ENCODE measurements at places on chromosomes 1 and 21. TPM values are rescaled to one million over a fixed set of nuclear protein-coding genes. Genes with fewer than 3 reads are reported as not detected.

- H3K27ac ChIP-seq: no peak overlapping the region
- no peaks in the 10 kb centered on the region for H3K27me3 ChIP-seq
- H3K36me3 ChIP-seq: no peaks in the 10 kb centered on the region
- peaks cover 17% of the 10 kb centered on the region for H3K4me1 ChIP-seq
- peak; percentile 7 for DNase-seq
- no peak overlapping the region for H3K4me3 ChIP-seq
Observed at GRCh38 chr1:227883073-227883520, 64.6 kb downstream of the WNT9A start.

DNA sequence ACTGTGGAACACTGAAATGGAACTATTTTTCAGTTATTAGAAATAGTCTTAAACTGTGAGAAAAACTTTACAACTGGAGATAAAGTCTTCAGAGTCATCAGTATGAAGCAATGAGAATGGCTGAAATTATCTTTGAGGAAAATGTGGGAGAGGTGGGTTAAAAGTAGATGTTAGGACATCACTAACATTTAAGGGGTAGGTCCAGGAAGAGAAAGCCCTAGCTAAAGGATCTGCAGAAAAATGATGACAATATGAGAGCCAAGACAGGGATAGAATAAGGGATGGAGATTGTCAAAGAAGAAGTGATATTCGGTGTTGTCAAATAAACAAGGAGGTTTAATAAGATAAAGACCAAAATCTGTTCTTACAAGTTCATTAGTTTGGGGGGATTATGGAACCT, 123.3 kb upstream of the GPR52 start:
- H3K4me3 ChIP-seq: no peak overlapping the region
- H3K27me3 ChIP-seq: no peaks in the 10 kb centered on the region
- H3K27ac ChIP-seq: no peak overlapping the region
- H3K36me3 ChIP-seq: no peaks in the 10 kb centered on the region

DNA sequence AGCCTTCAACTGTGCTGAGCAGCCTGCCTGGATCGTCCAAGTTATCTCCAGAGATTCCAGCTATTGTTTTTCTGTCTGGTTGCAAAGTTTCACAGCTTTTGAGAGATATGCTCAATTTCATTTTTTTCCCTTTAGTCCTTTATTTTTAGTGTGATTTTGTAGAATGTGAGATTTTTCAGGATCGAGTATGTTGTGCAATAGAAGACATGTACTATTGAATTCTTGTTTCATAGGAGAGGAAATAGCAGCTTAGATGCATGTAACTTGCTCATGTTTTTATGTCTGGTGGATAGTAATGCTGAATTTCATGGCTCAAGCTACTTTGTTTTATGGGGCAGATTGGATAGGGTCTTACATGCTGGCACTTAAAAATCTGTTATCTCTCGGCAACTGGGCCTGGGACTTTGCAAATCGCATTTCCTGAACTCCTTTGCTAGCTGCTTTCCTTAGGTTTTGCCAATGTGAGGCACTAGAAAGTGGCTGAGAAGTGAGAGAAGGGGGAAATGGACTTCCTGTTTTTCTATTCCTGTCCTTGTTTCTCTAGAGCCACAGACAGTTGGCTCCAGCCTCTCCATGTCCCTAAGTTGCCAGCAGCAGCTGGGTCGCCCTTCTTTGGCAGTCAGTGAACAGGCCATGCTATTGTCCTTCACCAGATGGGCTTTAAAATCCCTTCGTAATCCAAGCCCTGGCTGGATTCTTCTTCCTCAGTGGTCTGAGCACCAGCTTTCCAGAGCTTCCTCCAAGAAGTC, 101.4 kb upstream of the PDE4B start:
- H3K27me3 ChIP-seq: no peaks in the 10 kb centered on the region
- H3K4me3 ChIP-seq: no peak overlapping the region
- H3K4me1 ChIP-seq: peaks cover 6% of the 10 kb centered on the region

DNA sequence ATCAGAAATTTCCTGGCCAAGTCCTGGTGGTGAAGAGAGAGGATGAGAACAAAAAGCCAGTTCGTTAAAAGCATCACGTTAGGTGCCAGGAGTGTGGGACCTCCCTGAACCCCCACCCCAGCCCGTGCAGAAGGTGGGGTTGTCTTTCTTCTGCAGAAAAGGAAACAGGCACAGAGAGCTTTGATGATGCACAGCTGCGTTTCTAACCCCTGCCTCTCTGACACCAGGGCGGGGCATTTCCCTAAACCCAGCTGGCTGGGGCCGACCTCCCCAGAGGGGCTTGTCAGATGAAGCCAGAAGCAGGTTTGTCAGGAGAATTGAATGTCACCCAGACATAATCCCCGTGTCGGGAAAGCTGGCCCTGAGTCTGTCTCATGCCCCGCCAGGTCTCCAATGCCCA, 189.3 kb upstream of the EDN2 start:
- peaks cover 9% of the 10 kb centered on the region for H3K4me1 ChIP-seq
- no peaks in the 10 kb centered on the region for H3K27me3 ChIP-seq
- DNase-seq: no peak
- no peak overlapping the region for H3K27ac ChIP-seq
- H3K36me3 ChIP-seq: no peaks in the 10 kb centered on the region

GRCh38 chr1:39047374-39048229, 21.5 kb downstream of the NDUFS5 start:
- no peaks in the 10 kb centered on the region for H3K36me3 ChIP-seq
- no peak overlapping the region for H3K4me3 ChIP-seq
- H3K27ac ChIP-seq: peak overlapping the region; percentile 33

- no peaks in the 10 kb centered on the region for H3K4me1 ChIP-seq
- H3K27me3 ChIP-seq: no peaks in the 10 kb centered on the region
- no peak overlapping the region for H3K4me3 ChIP-seq
- DNase-seq: no peak
- H3K36me3 ChIP-seq: no peaks in the 10 kb centered on the region
- H3K27ac ChIP-seq: no peak overlapping the region
Observed at GRCh38 chr1:221549815-221550214, 192.1 kb downstream of the DUSP10 start.

- H3K27me3 ChIP-seq: no peaks in the 10 kb centered on the region
- no peak overlapping the region for H3K27ac ChIP-seq
- H3K4me3 ChIP-seq: no peak overlapping the region
- no peaks in the 10 kb centered on the region for H3K36me3 ChIP-seq
- DNase-seq: no peak
- no peaks in the 10 kb centered on the region for H3K4me1 ChIP-seq
Observed at GRCh38 chr21:37489553-37489952, 123.0 kb downstream of the DYRK1A start.

DNA sequence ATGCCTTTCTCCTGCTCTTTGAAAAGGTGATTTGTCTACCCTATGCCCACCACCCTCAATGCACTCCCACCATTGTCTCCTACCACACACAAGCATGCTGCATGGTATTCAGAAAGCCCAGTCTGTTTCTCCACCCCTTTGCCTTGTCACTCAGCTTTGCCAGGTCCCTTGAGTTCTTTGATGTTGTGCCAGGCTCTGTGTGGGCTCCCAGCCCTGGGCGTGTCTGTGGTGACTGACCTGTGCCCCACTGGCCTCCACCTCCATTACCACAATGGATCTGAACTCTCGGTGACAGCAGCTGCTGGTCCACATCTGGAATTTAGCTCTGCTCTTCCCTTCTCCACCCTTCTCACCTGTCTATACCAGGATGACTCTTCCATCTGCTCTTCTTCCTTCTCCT, 34.9 kb downstream of the ATP2B4 start:
- H3K4me1 ChIP-seq: peaks cover 23% of the 10 kb centered on the region
- H3K27ac ChIP-seq: no peak overlapping the region
- H3K4me3 ChIP-seq: no peak overlapping the region

DNA sequence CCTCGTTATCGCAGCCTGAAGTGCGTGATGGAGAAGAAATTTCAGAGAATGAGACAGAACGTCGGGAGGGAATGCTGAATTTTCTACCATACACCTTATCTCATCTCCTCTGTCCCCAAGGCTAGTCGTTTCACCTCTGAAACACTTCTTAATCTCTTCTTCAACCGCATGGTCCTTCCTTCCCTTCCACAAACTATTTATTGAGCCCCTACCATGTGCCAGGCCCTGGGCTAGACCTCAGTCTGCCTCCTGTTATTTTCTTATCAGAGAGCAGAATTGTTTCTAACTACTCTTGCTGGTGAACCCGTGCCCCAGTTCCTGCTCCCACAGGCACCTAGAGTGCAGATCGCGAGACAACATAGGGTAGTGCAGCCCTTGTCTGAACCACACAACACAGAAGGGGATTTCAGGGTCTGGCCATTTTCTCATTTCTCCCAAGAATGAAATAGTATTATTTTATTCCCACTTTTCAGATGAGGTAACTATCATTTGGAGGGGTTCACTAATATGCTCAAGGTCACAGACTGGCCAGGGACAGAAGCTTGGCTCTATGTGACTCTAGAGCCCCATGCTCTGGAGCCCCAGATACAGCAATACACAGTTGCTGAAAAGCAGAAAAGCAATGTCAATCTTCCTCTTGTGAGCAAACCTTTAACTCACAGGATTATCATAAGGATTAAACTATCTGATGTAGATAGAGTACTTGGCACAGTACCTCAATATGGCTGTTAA, 598 bp upstream of the ADIPOR1 start:
- peak overlapping the region; percentile 96 for H3K4me3 ChIP-seq
- no peaks in the 10 kb centered on the region for H3K36me3 ChIP-seq
- DNase-seq: no peak

GRCh38 chr21:31658053-31658452, 1.4 kb upstream of the SOD1 start:
- no peak overlapping the region for H3K4me3 ChIP-seq
- peak; percentile 57 for DNase-seq
- no peak overlapping the region for H3K27ac ChIP-seq
- peaks cover 3% of the 10 kb centered on the region for H3K4me1 ChIP-seq
- H3K36me3 ChIP-seq: no peaks in the 10 kb centered on the region

DNA sequence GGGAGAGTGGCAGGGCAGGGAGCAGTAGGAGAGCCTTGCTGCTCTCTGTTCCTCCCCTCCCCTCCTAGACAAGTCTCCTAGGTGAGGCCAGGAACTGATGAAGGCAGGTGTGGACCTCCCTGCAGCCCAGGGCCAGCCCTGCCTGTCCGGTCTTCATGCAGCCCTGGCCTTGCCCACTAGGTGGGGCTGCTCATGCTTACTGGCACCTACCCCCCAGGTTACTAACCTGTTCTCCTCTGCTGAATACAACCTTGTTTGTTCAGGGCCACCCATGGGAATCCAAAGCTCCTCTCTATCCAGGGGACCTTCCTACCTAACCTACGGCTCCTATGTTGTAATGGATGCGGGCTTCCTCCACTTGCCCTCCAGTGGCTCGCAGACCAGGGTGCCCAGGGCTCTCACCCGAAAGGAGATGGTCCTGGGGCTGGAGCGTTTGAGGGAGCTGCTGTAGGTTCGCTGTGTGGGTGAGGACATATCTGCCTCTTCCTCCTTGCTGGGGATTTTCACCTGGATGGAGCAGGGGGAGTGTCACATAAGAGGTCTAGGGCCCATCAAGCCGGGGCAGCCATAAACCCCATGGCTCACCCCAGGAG, 7.9 kb upstream of the TNNT2 start:
- no peaks in the 10 kb centered on the region for H3K4me1 ChIP-seq
- no peak overlapping the region for H3K4me3 ChIP-seq
- H3K27me3 ChIP-seq: no peaks in the 10 kb centered on the region
- no peak overlapping the region for H3K27ac ChIP-seq

DNA sequence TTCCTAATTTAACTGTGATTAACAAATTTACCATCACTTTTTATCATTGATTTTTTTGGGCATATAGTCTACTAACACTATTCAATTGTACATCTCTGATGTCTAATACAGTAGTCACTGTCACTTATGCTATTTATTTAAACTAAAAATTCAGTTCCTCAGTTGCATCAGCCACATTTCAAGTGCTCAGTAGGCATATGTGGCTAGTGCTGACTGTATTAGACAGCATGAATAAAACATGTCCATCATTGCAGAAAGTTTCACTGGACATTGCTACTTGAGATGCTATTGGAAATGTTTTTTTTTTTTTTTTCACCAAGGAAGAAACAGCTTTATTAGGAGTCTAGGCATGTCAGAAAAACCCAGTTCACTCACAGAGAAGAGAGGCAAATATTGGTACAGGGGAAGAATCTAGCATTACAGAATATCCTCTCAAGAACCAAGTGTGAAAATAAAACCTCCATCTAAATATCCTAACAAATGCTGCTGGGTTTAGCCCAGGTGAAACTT, 108.1 kb upstream of the GNG4 start:
- H3K4me3 ChIP-seq: no peak overlapping the region
- no peaks in the 10 kb centered on the region for H3K36me3 ChIP-seq
- no peak for DNase-seq

DNA sequence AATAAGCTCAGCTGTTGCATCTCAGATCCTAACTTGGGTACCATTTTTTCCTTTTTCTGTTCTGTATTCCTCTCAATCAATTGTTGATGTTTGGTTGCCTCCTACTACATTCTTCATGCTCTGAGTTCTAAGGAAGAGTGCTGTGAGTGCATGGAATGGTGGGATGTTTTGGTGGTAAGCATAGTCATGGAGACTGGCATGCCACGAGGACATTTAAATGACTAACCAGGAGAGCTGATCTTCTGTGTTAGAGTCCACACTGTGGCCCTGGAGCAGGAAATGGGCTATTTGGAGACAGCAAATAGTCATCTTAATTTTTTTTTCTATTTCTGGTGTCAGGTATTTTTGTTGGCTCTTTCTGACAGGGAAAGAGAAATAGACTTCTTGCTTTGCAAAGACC, 69.5 kb upstream of the HSD17B7 start:
- no peaks in the 10 kb centered on the region for H3K4me1 ChIP-seq
- no peak overlapping the region for H3K27ac ChIP-seq
- H3K4me3 ChIP-seq: no peak overlapping the region
- no peaks in the 10 kb centered on the region for H3K36me3 ChIP-seq

DNA sequence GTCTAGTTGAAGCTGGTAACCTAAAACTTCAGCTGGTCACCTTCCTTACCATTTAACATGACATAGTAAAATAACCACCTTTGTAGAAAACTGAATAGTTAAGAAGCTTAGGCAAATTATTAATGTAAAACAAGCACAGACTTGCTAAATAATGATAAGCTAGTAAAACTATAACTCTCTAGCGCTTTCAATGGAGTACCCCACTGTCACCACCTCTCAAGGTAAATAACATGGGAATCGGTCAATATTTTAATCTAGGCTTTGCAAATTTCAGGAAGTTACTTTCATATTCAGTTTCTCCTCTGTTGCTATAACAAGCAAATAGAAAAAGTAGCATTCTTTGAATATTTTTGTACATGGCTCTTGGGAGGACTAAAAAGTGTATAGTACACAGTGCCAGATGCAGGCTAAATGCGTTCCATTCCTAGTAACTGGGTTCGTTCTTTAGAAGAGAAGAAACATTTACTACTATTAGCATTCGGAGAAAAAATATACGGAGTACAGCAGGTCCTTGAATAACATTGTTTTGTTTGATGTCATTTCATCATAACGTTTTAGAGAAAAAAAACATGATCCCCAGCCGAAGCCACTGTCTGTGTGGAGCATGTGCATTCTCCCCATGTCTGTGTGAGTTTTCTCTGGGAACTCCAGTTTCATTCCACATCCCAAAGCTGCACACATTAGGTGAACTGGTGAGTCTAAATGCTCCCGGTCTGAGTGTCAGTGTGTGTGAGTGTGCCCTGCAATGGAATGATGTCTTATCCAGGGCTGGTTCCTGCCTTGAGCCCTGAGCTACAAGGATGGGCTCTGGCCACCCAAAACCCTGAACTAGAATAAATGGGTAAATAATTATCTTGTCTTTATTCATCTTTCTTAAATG, 52.5 kb downstream of the EPRS1 start:
- H3K4me3 ChIP-seq: no peak overlapping the region
- H3K27ac ChIP-seq: no peak overlapping the region
- DNase-seq: no peak
- no peaks in the 10 kb centered on the region for H3K36me3 ChIP-seq

PLA2G5 gene
- 17.6 TPM for polyA plus RNA-seq

MCM3AP gene
- 68.3 TPM for polyA plus RNA-seq

TGFB2 gene
- polyA plus RNA-seq: 4.5 TPM

PPT1 gene
- 112 TPM for polyA plus RNA-seq

JMJD4 gene
- 33.8 TPM for polyA plus RNA-seq

GUK1 gene
- polyA plus RNA-seq: 236 TPM

PLA2G2F gene
- polyA plus RNA-seq: not detected

AMY1A gene
- polyA plus RNA-seq: 1.1 TPM

LORICRIN gene
- polyA plus RNA-seq: not detected

TCHHL1 gene
- not detected for polyA plus RNA-seq
